NK-92 treated with Interleukin-12 subunit alpha and Interleukin-12 subunit beta, amount 100 ng/mL, for 24 hours (cell line): ENCODE measurements at places on chromosomes 2 and 18.
A peak's percentile ranks its signal among the peaks of the same experiment; 100 is the strongest.

DNA sequence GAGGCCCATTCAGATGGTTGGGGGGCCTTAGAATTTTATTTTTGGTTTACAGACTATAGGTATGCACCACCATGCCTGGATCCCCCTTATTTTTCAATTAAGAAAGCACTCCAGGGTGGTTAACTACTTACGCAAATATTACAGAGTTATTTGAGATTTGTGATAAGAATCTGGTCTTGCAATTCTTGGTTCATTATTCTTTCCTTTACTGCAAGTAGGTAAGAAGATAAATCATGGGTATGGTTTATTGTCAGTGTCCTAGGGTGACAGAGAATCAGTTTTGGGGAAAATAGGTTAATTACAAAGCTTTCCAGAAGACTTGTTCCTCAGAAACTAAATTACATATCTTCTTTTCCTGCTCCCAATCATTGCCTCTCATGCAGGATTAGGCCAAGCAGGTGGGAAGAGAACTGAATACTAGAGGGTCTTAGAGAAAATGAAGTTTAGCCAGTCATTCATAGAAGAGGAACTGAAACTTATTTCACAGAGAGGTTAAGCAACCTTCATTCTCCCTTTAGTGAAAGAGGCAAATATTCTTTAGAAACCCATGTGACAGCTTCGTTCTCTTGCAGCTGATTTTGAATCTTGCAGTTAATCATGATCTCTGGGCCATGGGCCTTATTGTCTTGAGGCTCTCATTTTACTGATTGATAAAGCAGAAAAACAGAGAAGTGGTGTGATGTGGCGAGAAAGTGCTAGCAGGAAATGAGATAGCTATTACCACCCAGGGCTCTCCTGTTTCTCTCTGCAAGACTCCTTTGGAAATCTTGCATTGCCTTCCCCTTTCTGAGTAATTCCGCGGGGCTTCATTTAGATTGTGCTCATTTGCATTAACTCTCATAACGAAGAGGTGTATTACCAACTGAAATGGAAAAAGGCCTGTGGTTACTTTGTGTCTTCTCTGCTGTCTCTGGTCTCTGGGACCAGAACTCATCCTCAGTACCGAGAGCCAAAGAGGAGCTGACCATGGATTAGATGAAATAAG, 44.8 kb upstream of the ARHGAP25 start:
- DNase-seq: no peak

GRCh38 chr2:78383576-78383975, 641.9 kb upstream of the REG3G start:
- no peak for DNase-seq

DNA sequence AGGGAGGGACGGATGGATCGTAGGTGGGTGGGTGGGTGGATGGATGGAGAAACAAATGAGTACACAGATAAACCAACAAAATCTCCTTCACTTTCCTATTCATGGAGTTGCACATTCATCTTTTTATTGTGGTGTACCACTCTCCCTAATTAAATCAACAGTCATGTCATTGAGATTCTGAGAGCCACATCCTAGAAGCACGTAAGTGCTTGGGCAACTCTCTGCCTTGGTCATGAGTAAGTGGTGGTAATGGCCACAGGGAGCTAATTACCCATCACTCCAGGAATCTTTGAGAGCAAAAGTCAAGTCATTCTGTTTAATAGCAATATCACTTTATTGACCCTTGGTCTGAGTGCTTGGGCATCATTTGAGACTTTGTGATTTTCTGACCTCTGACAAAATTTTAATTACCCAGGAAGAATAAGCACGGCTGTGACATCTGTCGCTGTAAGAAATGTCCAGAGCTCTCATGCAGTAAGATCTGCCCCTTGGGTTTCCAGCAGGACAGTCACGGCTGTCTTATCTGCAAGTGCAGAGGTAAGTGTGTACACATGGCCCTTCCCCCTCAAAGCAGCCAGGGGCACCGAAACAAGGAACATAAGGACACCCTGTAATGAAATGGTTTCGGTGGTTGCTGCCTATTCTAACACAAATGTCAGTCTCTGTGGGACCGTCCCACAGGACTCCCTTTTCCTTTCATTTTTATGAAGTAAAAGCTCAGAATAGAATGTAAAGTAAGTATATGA, 85.9 kb downstream of the FEZ2 start:
- DNase-seq: no peak

- DNase-seq: no peak
Observed at GRCh38 chr2:73092146-73092783, 20.5 kb downstream of the RAB11FIP5 start.

- DNase-seq: no peak
Observed at GRCh38 chr2:24456599-24457556, 34.2 kb upstream of the NCOA1 start.

DNA sequence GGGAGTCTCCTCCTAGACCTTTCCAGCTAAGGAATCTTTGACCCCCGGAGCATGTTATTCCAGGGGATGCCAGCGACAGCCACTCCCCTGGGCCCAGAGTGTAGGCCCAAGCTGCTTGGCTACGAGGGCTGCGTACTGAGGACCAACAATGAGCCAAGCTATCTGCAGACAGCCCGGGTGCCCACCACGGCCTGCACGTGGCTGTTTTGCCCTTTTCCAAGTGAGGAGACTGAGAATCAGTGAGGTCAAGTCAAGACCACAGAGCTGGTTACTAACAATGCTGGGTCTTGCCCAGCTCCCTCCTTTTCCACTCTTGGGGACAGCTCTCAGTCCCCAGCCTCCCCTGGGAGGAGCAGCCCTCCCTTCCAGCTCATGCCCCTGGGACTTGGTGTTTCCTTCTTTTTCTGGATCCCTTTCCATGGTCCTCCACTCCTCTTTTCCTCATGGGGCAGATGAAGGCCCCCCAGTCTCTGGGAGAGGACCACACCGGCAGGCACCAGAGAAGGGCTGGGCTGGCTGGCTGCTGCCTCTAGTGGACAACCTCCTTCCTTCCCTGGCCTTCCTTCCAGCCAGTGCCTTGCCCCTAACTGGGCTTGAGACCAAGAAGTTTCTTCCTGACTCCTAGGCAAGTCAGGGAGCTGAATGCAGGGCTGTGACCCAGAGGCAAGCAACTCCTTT, 550 bp upstream of the MALL start:
- no peak for DNase-seq

- no peak for DNase-seq
Observed at GRCh38 chr2:172993931-172994717, 81.5 kb upstream of the MAP3K20 start.

GRCh38 chr2:218003981-218004419, 1.2 kb upstream of the TNS1 start:
- DNase-seq: no peak

GRCh38 chr2:241983571-241984270, 114.2 kb downstream of the RTP5 start:
- no peak for DNase-seq

DNA sequence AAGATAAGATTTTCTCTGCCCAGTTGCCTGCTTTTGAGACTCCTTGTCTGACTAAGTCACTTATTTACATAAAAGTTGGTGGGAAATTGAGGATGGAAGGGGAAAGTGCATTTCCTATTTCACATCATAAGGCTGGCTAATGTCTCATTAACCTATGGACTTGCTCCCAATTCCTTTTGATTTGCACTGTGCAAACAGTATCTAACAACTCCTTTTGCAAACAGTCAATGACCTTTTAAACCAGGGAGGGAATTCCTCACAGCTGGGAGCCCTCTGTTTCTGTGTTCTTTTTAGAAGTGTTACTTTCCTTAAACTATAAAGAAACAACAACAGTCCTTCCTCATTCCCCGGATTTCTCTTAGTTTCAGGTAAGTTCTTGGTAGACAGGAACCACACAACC, 272.8 kb downstream of the RND3 start:
- no peak for DNase-seq

- no peak for DNase-seq
Observed at GRCh38 chr2:16258350-16258749, 318.0 kb downstream of the MYCN start.

- no peak for DNase-seq
Observed at GRCh38 chr18:55503167-55503820, 84.7 kb downstream of the TCF4 start.

DNA sequence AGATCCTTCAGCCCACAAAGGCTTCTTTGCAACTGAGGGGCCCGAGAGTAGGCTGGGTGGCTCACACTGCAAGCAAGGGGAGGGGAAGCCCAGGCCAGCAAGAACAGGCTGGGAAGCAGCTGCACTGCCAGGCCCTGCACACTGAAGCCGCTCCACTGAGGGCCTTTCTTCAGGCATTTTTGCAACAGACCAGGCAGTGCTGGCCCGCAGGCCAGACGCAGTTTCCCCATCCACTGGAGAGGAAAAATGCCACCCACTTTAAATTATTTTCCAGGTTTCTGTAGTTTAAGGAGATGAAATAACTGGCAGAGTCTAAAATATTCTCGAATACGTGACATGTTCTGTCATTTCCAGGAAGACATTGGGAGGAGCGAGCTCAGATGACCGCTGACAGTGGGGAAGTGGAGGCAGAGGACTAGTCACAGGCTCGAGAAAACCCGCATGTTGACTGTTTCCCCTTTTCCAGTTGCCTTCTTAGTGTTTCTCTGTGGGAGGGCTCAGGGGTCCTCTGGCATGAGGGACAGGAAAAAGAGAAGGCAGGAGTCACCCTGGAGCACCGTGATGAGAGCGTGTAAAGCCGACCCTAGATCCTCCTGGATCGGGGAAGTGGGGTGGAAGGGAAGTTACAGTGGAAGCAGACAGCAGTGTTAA, 53.3 kb upstream of the B3GNT7 start:
- no peak for DNase-seq

GRCh38 chr18:48529796-48530195, 9.0 kb upstream of the CTIF start:
- no peak for DNase-seq

DNA sequence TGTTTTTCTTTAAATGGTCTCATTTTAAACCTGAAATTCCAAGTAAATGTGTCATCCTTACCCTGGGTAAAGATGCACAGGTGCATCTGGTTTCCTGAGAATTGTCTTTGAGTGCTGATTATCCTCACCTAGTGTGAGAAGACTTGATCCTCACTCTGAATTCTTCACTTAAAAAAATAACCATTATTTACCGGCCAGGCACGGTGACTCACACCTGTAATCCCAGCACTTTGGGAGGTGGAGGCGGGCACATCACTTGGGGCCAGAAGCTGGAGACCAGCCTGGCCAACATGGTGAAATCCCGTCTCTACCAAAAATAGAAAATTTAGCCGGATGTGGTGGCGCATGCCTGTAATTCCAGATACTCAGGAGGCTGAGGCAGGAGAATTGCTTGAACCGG, 9.9 kb upstream of the WNT6 start:
- DNase-seq: no peak

- no peak for DNase-seq
Observed at GRCh38 chr2:236209535-236209934, 41.3 kb upstream of the GBX2 start.

DNA sequence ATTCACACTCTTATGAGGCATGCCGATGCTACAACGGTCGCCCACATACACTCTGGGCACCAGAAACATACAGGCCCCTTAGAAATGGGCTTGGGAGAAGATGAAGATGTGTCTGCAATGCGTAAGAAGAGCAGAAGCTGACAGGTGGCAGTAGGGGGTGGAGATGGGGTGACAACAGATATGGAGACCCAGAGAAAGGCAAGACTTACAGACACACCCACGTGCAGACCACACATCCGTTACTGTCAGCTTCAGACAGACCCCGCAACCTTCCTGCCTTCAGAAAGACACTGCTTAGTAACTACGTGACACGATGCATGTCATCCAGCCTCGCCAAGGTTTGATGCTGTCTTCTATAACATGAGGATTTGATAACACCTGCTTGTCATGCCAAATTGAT, 89.5 kb downstream of the ZFP36L2 start:
- peak; percentile 78 for DNase-seq

DNA sequence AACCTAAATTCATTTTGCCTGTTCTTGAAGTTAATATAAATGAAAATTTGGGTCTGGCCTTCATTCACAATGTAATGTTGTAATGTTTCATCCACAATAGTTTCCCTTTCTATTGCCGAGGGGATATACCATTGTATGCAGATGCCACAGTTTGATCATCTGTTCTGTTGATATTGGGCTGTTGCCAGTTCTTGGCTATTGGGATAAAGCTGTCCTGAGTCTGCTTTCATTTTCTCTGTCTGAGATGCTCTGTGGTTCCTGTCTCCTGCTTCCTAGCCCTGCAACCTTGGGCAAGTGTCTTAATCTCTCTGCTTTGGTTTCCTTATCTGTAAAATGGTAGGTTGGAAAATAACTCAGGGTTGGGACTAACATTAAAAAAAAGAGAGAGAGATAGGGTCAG, 25.2 kb downstream of the B3GNT2 start:
- DNase-seq: no peak

GRCh38 chr18:8946066-8946838, 156.2 kb upstream of the NDUFV2 start:
- no peak for DNase-seq

GRCh38 chr18:26487437-26487836, 60.9 kb downstream of the KCTD1 start:
- peak; percentile 82 for DNase-seq

DNA sequence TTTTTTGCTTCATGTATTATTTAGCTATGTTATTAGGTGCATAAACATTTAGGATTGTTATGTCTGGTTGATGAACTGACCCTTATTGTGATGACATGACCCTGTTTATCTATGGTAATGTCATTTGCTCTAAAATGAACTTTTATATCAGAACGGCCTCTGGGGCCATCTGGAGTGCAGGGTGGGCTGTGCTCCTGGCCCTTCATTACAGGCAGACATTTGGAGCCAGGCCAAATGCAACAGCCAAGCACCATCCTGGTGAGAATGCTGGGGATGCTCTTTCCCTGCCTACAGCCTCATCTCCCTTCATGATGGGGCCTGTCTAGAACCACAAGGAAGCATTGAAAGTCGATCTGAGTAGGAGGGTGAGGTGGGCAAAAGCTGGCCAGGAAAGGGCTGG, 38.0 kb downstream of the HJURP start:
- no peak for DNase-seq

DNA sequence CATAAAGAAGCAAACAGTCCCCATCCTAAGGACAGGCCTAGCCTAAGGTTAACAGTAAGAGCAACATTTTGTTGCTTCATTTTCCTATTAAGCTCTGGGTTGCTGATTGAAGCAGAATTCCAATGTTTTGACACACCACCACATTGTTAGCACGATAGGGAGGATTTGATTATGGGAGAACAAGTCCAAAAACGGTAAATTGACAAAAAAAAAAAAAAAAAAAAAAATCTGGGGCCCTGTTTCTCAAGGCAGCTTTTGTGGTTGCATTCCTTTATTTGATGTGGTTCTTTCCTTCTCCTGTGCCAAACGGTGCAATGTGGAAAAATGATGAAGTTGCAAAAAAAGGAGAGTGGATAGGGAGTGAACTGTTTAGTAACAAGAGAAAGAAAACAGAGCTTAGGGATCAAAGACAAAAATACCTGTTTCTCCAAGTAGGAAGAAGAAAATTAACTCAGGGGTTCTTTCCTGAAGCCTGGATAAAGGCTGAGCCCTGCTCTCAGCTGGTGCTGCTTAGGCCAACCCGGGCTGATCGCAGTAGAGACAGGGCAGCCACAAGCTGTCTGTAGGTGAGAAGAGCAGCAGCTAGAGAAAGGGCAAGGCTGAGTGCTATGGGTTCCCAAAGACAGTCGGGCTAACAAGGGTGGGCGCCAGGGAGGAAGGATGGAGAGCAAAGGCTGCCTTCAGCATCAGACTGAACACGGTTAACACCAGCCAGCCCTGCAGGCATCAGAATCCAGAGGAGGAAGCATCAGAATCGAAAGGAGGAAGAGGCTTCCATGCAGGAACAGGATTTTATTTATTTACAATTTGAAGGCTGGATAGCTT, 167.8 kb upstream of the FOSL2 start:
- no peak for DNase-seq

- no peak for DNase-seq
Observed at GRCh38 chr2:207226671-207227061, 60.9 kb upstream of the KLF7 start.
